ENCODE measurements at places on chromosomes 6 and 20.

DNA sequence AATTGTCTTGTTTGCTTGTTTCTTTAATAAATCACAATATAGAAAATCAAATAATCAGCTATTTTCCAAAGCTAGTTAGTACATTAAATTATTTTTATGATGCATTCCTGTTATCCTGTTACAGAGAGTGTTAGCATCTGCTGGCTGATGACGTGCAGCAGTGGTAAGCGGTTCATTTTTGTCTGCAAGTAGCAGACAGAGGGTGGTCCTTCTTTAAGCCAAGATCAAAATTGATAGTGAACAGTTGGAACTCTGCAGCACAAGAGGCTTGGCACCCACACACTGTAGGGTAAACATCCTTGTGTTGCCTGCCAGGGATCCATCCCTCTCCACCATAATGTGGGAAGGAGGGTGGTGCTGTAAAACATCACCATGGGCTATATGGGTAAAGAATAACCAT, 158.3 kb downstream of the FRK start:
- no peak for DNase-seq

DNA sequence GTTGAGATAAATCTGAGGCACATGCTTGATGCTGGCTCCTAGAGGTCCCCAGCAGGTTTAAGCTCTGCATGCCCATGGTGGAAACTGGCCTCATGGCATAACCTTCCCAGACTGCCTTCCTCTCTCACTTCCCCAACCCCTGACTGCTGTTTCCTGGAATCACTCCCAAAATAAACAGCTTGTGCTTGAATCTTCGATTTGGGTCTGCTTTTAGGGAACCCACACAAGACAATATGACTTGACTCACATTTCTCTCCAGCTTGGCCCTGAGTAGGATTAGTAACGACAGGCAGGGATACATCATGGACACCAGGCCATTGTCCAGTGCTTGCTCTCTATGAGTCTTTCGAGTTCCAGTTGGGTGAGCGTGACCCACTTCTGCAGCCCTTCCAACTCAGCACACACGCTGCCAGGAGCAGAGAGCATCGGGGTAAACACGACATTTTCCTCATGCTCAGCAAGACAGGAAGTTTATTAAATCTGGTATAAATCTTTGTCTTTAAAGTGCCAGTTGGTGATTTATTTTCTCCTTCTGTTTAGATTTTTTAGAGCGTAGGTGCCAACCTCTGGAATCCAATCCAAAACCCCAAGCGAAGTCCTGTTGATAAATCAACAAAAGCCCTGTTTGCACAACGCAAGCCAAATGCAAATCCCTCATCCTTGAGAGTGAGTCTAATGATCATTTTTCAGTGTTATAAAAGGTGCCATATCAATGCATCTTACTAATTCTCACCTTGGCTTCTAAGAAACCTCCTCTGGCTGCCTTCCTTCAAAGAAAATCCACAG, 135.0 kb downstream of the FOXA2 start:
- DNase-seq, result no peak

DNA sequence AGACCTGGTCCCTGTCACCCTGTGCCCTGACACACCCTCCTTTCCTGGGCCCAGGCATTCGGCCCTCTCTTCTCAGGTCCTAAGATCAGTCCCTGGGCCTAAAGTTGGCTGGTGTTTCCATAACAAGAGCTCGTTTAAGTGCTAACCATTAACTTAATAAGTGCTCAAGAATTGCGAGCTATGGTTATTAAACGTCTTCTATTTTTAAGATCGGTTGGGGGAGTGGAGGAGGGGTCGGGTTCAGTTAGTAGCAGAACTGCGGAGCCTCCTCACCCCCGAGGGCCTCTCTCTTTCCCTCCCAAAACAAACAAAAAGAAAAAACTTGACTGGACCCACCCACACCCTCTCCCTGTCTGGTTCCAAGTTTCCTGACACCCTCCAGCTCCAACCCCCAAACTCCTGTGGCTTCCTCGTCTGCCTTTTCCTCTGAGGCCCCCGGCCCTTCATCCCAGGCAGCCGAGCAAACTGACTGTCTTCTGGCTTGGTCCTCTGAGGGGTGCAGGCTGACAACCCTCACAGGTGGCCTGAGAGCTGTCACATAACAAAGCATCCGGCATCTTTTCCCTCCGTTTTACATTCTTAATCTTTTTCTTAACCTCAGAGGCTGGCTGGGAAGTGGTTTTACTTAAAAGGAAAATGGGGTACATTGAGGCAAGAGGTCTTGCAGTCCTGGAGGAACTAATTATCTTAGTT, 2.0 kb downstream of the STK35 start:
- no peak for DNase-seq

DNA sequence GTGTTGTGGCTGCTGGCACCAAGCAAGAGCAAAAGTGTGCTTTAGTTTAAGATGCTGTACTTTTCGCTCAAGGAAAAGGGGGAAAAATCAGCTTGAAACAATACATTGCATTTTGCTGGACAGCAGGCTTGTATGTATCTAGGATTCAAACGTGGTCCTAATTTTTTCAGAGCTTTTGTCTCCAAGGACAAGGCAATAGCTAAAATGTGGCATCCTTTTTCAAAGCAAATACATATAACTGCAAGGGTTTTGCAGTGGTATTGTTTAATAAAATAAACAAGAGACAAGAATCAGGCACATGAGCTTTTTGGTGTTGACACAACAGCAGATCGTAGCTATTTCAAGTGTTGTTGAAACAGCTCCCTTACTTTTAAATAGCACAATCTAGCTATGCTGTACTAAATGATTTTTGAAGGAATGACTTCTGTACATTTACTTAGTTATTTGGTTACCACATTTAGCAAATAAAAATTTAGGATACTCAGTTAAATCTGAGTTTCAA, 137.0 kb upstream of the HEY2 start:
- DNase-seq, result no peak

DNA sequence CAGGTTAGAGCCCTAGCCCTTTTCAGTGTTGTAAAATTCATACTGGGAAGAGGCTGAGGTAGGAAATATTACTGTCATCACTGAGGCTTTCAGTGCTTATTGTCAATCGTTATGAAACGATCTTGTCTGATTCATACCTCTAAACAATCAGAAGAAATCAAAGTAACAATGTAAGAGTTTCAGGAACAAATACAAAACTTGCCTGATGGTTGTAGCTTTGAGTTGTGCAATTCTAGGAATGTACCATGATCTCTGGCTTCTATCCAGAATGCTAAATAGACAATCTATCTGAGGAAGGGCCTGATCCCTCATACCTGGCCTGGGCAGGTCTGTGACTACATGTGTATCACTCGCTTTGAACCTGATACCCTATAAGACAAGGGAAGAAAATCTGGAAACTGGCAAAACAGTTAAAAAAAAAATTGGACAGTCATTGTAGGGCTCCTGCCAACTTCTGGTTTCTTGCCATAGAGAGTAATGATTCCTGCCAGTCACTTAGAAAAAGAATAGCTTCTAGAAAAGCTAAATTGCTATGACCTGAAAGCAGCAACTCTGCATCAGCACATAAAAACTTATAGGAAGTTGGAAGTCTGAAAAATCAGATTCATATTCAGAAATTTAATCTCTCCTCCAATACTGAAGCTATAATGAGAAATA, 234.7 kb downstream of the BTBD9 start:
- DNase-seq, result no peak

DNA sequence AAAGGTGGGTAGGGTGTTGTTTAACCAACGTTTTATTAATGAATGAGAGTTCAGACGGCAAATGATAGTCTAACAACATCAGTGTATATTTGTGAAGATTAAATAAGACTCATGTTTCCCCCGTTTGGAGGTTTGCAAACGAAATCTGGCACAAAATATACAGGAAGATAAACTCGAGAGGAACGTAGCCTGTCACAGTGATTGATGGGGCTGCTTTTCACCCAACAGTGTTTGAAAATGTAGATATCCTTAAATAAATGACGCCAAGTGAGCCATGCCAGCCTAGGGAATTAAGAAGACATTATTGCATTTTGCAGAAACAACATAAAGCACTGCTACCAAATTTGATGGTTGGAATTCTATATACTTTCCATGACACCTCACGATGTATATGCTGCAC, 696.5 kb upstream of the FLRT3 start:
- no peak for DNase-seq

- DNase-seq, result peak; percentile 49
These were observed 181.2 kb upstream of the SHLD1 start for GRCh38 chr20:5569021-5569420.

- no peak for DNase-seq
These were observed 3.0 kb upstream of the ARID1B start for GRCh38 chr6:156773935-156774852.

DNA sequence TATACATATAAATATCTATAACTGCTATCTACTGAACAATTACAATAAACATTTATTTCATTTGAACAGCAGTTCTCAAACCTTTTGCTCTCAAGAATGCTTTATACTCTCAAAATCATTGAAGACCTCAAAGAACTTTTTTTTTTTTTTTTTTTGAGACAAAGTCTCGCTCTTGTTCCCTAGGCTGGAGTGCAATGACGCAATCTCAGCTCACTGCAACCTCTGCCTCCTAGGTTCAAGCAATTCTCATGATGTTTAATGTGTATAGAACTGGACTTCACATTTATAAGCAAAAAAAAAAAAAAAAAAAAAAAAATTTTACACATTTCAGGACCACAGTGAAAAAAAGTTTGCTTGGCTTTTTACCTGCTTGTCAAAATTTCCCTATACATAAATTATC, 11.7 kb downstream of the UBE2V1 start:
- no peak for DNase-seq

- no peak for DNase-seq
These were observed 250.9 kb downstream of the ANKRD60 start for GRCh38 chr20:57977569-57977968.

- peak; percentile 64 for DNase-seq
These were observed 927 bp downstream of the IL20RA start for GRCh38 chr6:137043710-137044365.

DNA sequence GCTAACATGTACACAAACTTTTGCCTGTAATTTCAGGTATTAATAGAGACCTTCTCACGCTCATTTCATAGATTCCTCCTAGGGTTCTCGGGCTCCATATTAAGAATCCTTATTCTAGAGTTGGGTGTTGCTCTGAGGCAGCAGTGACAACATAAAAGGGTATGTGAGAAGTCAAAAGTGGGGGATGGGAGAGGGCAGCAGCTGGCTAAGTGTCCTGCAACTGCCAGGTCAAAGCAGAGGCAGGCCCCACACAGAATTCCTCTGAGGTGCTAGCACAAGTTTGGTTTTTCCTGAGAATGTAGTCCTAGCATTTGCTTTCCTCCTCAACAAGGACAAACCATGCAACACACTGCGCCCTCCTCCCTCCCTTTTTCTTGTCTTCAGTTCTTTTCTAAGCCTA, 4.6 kb downstream of the NSFL1C start:
- no peak for DNase-seq

- no peak for DNase-seq
These were observed 60.6 kb upstream of the IL20RA start for GRCh38 chr6:137105375-137105774.

DNA sequence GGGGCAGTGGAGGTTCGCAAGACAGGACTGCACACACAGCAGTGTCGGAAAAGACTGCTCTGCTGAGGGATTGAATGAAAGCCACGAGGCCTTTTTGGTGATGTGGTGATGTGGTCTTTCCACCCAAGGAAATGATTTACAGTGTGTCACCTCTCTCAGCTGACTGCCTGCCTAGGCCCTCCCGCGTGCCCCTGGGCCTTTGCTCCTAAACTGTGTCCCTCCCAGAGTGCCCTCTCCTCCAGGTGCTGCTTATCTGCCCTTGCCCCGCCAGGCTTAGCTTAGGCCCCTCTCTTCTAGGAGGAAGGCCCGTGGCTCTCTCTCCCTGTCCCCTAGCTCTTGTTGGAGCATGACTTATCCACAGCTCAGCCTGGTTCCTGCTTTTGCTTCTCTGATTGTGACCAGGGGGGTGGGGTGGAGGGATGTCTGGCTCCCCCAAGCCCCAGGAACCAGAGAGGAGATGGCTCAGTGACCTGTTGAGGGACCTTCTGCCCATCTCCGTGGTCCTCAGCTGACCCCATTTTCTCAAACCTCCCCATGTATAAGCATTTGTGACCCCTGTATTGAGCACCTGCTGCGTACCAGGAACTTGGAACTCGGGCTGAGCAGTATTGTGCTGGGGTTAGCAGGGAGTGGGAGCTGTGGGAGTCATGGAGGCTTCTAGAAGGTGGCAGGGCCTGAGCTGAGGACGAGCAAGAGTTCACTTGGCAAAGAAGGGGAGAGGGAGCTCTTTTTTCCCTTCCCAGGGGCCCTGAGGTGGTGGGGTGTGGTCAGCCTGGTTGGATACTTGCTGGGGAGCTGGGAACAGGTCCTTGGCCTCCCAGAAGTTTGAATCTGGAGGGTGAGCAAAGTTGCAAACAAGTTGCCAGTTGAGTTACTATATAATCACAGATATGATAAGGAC, 2.2 kb downstream of the SRC start:
- DNase-seq, result peak; percentile 78

DNA sequence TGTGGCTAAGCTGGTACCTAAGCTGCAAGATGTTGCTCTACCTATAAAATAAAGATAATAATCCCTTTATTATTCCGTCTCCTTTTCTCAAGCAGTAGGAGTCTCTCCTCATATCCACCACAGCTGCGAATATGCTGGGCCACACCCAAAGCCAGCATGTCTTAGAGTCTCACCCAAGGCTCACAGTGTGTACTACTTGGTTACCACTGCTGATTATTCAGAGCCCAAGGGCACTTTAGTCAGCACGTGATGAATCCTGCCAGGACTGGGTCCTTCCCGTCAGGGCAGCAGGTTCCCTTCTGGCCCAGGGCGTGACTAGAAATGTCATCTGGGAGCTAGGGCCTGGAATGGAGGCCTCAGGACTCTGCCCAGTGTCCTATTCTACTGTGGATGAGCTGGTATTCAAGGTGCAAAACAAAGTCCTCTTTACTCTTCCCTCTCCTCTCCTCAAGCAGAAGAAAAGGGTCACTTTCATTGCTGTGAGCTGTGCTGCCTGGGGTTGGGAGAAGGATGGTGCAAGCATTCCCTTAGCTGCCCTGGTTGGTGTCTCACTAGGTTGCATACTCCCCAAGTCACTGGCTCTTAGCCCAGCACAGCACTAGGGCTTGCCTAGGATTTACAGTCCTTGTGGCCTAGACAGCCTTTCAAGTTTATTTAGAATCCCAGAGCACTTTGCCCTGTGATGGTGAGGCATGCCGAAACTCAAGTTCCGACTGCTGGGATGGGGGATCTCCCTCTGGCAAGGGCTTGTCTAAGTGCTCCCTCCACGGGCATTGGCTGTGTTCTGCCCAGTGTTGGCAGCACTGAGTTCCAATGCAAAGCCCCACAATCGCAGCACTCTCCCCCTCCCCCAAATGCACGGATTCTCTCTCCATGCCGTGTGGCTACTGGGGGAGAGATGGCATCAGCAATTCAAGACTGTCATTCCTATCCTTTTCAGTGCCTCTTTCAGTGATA, 320.2 kb downstream of the BTBD9 start:
- no peak for DNase-seq

GRCh38 chr6:158684745-158685324, 35.0 kb downstream of the SYTL3 start:
- DNase-seq, result no peak

DNA sequence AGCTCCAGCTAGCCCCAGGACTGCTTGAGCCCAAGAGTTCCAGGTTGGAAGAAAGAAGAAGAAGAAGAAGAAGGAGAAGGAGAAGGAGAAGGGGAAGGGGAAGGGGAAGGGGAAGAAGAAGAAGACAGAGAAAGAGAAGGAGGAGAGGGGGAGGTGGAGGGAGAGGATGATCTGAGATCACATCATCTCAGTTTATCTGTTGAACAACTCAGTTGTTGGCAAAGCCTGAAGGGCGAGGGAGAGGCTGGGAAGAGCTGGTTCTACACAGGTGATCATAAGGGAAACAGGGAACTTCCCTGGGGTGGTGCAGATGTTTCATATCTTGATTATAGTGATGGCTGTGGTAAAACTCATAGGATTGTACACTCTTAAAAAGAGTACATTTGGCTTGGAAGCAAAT, 3.1 kb upstream of the RRBP1 start:
- no peak for DNase-seq
